ENCODE measurements at places on chromosomes 11 and 22.

- no peak for DNase-seq
Observed at GRCh38 chr11:16611926-16612565, 126.4 kb upstream of the C11orf58 start.

DNA sequence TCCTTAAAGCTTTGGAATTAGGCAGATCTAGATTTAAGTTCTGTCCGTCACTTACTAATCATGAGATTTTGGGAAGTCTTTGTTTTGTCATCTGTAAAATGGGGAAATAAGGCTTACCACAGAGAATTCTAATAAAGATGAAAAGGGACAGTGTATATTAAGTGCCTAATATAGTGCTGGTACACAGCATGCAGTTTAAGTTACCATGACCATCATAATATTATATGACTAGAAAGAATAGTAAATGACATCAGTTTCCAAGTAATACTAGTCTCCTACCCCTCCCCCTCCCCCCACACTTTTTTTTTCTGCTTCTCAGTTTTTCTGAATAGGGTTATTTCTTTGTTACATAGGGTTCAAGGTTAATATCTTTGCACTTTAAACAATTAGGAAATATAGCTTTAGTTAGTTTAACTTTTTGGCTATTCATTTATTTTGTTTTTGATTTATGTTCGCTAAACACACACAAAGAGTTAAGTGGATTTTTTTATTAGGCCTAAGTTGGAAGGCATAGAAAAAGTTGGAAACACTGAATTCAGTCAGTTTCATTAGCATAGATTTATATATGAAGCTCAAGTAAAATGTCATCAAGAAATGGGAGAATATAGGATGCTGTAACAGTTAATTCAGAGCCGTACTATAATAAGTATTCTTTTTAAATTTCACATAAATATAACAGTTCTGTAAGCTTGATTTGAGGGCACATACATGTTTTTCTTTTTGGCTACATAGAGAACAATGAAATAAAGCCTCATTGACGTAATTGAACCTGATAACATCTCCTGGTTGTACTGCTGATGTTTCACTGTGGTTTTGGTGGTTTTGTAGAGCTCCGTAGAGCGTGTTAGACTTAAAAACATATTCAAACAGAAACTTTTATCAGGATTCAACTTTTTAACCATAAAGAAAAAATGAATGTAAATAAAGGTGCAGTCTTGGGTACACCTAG is 121.2 kb downstream of the PDE3B start:
- DNase-seq = peak; percentile 31

- DNase-seq = no peak
Observed at GRCh38 chr11:4441515-4441914, 7.6 kb upstream of the OR52K2 start.

GRCh38 chr11:134835561-134835960 is 423.5 kb upstream of the B3GAT1 start:
- no peak for DNase-seq

- no peak for DNase-seq
Observed at GRCh38 chr22:23070418-23071229, at the start of gene GNAZ. TSS of gene GNAZ (plus strand) at chr22:23070519. CDS start at chr22:23095696, 25,177 bp downstream.

GRCh38 chr11:125457814-125458343 is 38.2 kb downstream of the FEZ1 start:
- peak; percentile 80 for DNase-seq

DNA sequence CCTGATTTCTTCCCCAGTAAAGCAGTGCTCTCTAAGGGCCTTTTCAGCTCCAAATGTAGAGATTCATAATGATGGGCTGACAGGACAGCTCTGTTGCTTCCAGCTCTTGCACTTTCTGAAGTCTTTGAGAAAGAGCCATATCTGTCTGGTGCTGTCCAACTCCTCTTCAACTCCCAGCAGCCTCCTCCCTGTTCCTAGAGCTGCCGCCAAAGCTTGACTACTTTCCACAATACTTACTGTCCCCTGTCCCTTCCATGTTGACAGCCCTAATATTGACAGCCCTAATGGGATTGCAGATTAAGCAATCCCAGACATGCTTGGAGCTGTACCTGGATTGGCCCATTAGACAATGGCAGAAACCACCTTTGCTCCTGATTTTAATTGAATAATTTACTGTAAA is 29.6 kb downstream of the INSC start:
- no peak for DNase-seq

GRCh38 chr11:59560290-59560701 is 49.0 kb downstream of the OR4D9 start:
- DNase-seq = peak; percentile 84

- peak; percentile 47 for DNase-seq
Observed at GRCh38 chr11:76799066-76799804, 16.1 kb downstream of the TSKU start.

- no peak for DNase-seq
Observed at GRCh38 chr11:74326665-74327064, 15.2 kb upstream of the P4HA3 start.

DNA sequence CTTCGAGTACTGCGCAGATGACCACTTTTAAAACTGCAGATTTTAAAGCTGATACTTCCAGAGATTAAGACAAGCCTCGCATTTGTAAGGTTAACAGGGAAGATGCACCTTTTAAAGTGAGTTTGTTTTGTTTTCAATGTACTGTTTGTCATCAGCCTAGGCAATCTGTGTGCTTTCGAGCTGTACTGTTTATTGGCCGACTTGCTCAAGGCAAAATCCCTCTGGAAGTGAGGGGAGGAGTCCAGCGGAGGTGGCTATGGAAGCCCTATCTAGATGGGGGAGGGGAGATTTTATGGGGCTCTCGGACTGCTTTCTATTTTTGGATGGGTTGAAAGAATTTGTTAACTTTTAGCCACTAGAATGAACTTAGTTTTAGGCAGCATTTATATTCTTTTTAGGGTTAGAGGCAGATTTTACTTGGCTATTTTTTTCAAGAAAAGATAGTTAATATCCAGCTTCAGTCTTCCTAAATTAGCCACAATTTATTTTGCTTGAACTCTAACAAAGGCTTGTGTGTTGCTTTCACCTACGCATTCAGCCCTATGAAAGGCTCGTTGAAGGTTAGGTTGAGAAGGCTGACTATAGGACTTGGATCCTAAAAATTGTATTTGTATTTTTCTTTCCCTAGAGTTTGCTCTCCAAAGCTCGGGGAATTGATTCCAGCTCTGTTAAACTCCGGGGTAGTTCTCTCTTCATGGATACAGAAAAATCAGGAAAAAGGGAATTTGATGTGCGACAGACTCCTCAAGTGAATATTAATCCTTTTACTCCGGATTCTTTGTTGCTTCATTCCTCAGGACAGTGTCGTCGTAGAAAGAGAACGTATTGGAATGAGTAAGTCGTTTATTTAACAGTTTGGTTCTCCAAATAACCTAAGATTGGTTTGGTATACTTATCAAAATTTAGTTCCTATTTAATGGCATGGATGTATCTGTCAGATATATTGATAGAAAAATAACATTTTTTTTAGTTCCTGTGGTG is 2.1 kb downstream of the WEE1 start:
- peak; percentile 83 for DNase-seq

- DNase-seq = no peak
Observed at GRCh38 chr11:44883277-44883676, 67.4 kb downstream of the TP53I11 start.

DNA sequence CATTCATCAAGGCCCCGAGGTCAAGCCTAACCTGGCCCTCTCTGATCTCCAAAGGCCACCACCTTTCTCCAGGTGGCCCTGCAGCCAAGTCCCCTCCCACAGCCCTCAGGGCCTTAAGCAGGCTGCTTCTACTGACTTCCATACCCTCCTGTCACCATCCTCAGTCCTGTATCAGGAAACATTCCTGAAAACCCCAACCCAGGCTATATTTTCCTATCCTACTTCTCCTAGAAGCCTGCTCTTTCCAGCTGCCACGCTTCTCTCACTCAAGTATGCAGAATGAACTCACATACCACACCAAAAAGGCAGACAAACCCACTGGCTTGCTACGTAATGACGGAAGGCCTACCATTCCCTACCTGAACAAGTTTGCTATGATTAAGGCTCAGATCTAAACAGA is 23.6 kb downstream of the MORC2 start:
- DNase-seq = no peak

- no peak for DNase-seq
Observed at GRCh38 chr11:126899961-126900748, 100.4 kb downstream of the KIRREL3 start.

DNA sequence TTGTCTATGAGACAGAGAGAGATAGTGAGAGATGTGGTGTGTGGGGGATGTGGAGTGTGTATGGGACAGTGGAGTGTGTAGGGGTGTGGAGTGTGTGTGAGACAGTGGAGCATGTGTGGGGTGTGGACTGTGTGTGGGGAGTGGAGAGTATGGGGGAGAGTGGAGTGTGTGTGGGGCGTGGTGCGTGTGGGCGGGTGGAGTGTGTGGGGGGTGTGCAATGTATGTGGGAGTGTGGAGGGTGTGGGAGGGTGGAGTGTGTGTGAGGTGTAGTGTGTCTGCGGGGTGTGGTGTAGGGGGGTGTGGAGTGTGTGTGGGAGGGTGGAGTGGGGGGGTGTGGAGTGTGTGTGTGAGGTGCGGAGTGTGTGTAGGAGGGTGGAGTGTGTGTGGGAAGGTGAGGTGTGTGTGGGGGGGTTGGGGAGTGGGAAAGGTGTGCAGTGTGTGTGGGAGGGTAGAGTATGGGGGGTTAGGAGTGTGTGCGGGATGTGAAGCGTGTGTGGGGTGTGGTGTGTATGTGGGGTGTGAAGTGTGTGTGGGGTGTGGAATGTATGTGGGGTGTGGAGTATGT is 356.9 kb downstream of the CADM1 start:
- DNase-seq = no peak

- no peak for DNase-seq
Observed at GRCh38 chr11:126079621-126080124, 17.0 kb upstream of the CDON start.

DNA sequence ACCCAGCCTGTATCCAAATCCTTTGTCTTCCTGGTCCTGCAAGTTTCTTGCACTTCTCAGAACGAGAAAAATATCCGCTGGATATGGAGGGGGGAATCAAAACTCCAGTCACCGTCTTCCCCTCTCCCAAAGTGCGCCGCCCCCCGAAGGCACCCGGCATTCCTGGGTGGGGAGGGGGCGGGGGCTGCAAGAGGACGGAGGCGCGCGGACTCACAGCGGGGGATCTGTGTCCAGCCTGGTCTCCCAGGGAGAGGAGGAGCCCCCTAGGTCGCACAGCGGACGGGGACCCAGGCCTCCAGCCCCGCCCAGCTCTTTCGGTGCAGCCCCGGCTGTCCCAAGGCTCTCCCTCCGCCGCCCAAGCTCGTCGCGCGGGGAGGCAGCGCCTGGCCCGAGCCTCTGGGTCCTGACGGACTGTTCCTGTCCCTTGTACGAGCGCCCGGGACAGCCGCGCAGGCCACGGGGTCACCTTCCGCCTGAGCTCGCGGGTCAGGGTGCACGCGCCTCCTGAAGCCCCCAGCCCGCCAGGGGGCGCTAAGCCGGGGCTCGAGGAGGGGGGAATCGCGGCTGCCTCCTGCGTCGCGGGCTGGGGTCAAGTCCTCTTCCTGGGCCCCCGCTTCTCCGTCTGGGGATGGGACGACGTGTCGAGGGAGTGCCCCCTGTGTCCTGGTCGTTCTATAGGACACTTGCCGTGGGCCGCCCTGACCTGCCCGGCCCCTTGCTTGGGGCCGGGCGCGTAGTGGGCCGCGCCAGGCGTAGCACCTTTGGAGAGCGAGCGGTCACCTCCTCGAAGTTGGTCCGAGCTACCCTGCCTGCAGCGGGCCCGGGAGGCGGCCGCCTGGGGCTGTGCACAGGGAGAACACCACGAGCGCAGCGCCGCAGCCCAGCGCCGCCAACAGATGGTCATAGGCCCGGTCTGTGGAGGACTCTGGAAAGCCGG is 2.4 kb upstream of the WNT11 start:
- peak; percentile 15 for DNase-seq

DNA sequence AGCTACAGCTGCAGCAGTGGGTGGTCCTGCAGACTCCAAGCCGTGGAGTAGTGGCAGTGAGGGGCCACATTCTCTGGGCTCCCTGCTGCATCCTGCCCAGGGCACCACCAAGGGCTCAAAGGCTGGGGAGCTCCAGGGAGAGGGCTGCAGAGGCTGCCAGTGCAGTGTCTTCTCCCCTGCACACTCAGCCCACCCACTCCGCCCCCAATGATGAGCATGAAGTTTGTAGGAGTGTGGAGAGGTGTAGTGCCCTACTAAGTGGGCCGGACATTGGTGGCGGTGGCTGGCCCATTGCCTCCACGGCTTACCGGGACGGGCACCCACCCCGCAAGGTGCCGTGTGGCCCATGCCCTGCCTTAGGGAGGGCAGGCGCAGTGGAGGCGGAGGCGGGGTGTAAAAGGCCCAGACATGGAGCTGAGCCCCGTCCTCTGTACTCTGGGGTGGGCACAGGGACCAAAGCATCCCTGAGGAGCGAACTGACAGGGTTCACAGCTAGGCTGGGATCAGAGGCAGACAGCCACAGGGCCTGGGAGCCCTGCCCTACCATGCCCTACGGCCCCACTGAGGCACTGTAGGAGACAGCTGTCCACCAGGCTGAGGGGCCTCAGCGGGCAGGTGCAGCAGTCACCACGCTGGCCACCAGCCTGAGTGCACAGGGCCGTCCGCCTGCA is 18.9 kb downstream of the ARVCF start:
- no peak for DNase-seq

GRCh38 chr11:64268893-64269539 is 15.4 kb downstream of the BAD start:
- peak; percentile 34 for DNase-seq

- peak; percentile 83 for DNase-seq
Observed at GRCh38 chr11:33778675-33779074, 4.4 kb upstream of the FBXO3 start.

DNA sequence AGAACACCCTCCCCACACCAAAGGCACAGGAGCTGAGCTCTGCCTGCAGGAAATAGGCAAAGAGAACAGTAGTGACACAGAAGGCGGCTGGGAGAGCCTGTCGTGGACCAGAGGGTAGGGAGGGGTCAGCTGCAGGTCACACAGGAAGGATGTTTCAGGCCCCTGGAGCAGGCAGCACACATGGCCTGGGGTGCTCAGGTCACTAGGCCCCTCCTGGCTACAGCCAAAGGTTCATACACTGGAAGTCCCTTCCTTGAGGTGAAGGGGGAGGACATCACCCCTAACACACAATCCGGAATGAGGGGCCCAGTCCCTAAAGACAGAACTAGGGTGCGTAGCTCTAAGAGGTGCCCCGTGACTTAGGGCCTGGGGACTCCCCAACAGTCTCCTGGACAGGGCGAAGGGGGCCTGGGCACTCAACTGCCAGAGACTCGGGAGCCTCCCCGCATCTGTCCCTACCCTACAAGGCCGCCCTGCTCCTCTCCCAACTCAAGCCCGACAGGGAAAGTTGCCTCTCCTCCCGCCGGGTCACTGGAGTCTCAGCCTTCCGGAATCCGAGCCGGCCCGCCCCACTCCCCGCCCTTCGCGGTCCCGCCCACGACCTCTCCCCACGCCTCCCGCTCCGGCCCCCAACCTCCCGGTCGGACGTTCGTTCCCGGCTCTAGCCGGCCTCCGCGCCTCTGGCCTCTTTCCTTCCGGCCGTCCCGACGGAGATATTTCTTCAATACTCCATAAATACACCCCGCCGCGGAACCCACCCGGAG is at the start of gene CYB5R2:
CYB5R2 (minus strand) TSS at position 541 of the 764 bp plus-strand sequence. CDS start 675 bp downstream, outside the sequence.
- DNase-seq = no peak

DNA sequence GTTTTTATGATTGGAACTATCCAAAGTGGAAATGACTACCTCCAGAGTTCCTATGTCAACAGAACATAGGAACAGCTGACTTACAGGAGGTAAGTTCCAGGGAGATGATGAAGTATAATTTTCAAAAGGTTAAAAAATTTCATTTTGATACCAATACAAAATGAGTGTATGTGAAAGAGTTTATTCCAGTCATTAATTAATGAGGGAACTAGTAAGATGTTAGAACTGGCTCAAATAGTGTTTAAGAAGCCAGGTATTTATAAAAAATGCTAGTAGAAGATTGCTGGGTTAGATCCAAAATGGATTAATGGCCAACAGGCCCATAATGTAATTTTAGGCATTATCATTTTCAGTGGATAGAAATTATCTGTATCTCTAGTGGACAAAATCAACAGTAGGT is 227.7 kb upstream of the ZBED5 start:
- no peak for DNase-seq

Measured in brain microvascular endothelial cell (primary cell).